NCI-H524 (cell line): ENCODE measurements at places on chromosomes 3 and 15.

DNA sequence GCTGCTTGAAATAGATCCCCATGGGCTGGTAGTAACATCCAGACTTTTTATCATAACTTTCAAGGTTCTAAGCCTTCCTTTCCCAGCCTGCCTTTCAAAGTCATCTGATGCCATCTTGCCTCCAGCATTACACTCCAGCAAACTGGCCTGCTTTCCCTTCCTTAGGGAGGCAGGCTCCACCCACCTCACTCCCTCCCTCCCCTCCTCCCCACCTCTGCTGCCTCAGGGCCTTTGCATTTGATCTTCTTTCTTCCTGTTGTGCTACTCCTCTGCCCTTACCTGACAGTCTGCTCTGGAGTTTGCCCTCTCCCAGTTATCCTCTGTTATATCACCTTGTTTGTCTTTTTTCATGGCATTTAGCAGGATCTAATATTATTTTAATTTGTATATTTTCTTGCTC is 319.5 kb downstream of the KCNH8 start:
- DNase-seq = no peak

DNA sequence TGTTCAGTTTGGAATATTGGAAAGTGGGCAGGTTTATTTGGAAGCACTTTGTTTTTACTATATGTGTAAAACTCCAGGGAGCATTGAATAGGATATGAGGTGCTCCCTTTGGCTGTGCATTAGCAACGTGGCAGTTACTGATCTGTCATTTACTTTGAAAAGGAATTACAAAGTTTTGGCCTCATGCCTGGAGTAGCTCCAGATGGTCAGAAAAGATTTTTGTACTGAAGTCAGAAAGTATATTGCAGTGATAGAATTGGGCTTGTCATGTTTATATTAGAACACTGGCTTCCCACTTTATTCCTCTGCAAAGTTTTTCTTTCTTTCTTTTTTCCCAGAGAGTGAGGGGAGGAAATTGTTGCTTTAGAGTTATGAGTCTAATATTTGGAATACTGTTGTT is 26.1 kb downstream of the FNDC3B start:
- peak; percentile 29 for DNase-seq

GRCh38 chr3:45064512-45065372 is 38.6 kb downstream of the CLEC3B start:
- no peak for DNase-seq

- DNase-seq = no peak
These were observed 941 bp downstream of the ZBED2 start for GRCh38 chr3:111594205-111594604.

DNA sequence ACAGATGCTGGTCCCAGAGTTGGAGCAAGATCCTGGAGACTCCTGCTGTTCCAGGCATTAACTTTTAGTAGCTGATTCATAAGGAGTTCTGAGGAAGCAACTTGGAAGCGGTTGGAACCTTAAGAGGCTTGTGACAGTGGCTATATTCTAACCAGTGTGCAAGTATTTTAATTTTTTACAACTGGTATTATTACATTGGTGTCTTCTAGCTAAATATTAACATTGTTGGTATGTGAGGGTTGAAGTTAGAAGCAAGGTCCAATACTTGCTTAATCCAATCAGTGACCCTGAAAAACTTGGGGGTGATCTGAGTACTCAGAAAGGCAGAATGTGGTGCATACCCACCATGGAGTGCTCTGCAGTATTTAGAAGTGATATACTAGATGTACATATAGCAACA is 1.5 kb upstream of the OR4F15 start:
- DNase-seq = no peak

DNA sequence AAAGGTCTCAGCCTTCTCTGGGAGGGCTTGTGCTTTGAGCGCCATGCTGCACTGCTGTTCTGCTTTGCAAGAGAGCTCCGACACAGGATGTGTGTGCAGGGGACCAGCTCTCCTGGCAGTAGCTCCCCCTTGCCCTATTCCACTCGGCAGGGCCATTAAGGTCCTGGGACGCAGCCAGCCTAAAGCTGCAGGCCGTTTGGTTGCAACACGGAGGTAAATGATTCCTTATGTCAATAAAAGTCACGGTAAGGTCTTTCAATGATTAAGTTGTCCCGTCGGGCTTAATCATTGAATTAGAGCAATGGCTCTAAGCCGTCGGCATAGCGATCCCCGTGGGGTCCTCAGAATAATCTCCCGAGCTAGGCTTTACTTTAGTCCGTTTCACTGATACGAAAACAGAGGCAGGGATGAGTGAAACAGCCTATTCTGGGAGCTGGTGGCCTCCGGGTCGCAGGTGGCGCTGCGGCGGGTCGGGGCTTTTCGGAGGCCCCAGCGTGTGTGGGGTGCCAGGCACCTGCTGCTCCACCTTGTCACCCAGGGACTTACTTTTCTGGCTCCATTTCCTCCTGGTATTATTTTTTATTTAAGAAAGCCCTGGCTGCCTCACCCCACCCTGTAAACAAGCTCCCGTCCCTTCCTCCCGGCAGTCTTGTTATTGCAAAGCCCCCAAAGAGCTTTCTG is 525.2 kb downstream of the OCA2 start:
- DNase-seq = no peak

GRCh38 chr3:133992381-133992780 is 37.3 kb downstream of the SLCO2A1 start:
- peak; percentile 11 for DNase-seq

DNA sequence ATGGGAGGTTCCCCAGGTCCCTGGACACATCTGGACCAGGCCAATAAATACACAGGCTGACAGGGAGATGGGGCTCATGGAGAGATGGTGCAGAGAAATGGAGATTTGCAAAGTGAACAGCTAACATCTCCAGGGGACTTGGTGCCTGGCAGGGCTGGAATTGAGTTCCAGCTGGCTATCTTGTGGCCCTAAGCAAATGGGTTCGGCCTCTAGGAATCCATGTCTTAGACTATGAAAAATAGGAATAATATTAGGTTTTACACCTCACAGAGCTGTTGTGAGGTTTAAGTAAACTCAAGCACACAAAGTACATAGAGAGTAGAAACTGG is 82.9 kb upstream of the SPATA12 start:
- no peak for DNase-seq

GRCh38 chr3:5143464-5143863 is 21.4 kb downstream of the ARL8B start:
- DNase-seq = no peak

GRCh38 chr3:78633626-78634025 is 1134.2 kb downstream of the ROBO1 start:
- DNase-seq = no peak

- DNase-seq = no peak
These were observed 104.1 kb downstream of the STT3B start for GRCh38 chr3:31636694-31637442.

DNA sequence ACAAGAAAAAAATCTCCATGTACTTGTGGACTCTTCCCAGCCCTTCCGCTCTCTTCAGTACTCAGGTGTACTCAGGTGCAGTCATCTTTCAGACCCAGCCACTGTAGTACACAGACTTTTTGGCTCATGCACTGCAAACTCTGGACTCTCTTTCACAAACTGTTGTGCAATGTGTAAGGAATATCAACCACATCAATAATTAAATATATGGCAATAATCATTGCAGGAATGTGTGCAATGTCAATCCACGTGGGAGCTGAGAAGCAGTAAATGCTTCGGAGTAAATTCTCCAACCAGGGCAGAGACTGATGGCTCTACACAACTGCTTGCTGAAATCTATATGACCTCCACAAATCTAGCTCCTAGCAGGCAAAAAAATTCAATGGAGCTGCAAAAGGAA is 287.3 kb upstream of the COL8A1 start:
- DNase-seq = no peak

- DNase-seq = no peak
These were observed 67.6 kb downstream of the ABTB1 start for GRCh38 chr3:127740136-127740915.

GRCh38 chr3:77933926-77934325 is 894.0 kb downstream of the ROBO2 start:
- DNase-seq = no peak

GRCh38 chr3:129536804-129537203 is 6.2 kb upstream of the H1-8 start:
- no peak for DNase-seq

- no peak for DNase-seq
These were observed 24.0 kb downstream of the EFCC1 start for GRCh38 chr3:129025108-129025507.

GRCh38 chr15:74252721-74253120 is 16.6 kb downstream of the CCDC33 start:
- no peak for DNase-seq

DNA sequence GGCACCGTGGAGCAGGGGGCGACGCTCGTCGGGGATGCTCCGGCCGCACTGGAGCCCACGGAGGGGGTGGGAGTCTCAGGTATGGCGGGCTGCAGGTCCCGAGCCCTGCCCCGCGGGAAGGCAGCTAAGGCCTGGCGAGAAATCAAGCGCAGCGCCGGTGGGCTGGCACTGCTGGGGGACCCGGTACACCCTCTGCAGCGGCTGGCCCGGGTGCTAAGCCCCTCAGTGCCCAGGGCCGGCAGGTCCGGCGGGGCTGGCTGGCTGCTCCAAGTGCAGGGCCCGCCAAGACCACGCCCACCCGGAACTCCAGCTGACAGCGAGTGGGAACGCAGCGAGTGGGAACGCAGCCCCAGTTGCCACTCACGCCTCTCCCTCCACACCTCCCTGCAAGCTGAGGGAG is 676.4 kb downstream of the SI start:
- DNase-seq = no peak

DNA sequence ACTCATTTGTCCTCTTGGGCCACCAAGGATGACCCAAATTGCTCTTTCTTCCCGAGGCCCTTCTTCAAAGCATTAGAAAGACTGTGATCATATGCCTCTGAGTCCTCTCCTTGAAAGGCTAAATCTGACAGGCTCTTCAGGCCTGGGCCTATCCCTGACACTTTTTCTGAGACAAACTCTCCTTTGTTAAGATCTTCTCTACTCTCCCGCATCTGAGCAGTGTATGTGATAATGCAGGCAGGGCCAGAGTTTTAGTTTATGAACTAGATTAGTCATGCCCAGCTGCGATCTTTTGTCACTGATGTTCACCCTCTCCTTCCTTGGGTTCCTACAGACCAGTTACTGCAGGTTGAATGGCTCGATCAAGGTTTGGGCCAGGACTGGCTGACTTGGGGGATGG is 39.2 kb downstream of the MASP1 start:
- no peak for DNase-seq

GRCh38 chr15:66617137-66618090 is 51.6 kb upstream of the LCTL start:
- DNase-seq = no peak

GRCh38 chr3:61460636-61461035 is 100.7 kb upstream of the PTPRG start:
- no peak for DNase-seq

- peak; percentile 88 for DNase-seq
These were observed 7.1 kb upstream of the TTC14 start for GRCh38 chr3:180594631-180595558.

- no peak for DNase-seq
These were observed 45.9 kb upstream of the SLC22A13 start for GRCh38 chr3:38219609-38220197.

GRCh38 chr3:70090322-70090913 is 90.9 kb downstream of the SAMMSON start:
- no peak for DNase-seq

GRCh38 chr3:11238060-11238459 is 34.1 kb upstream of the ATG7 start:
- DNase-seq = no peak

DNA sequence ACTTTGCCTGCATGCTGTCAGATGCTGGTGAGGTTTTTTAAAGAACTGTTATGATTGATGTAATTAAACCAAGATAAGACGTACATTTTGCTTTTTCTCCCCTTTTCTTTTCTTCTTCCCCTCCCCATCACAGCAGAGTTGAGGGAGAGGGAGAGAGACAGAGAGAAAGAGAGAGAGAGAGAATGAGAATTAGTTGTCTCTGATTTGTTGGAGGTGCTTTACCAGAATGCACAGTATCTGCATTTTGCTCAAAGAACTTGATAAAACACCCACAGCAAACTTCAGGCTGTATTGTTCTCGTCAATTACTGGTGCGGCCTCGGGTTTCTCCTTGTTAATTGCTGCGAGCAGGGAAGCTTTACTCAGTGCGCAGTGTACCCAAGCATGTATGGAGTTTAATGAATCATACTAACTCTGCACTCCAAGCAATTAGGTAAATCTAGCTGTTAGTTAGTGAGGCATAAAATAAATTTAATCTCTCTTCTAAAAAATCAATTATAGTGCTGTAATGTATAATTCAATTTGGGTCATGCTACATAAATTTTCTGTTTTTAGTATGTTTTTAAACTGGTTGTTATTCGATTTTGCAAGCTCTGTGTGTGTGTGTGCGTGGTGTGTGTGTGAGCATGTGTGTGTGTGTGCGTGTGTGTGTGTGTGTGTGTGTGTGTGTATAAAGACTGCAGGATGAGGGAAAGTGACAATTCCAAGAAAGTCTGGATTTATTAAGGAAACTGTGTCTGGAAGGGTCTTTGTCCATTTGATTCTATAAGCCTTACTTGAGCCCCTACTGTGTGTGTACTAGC is 273.4 kb downstream of the TLE3 start:
- no peak for DNase-seq

DNA sequence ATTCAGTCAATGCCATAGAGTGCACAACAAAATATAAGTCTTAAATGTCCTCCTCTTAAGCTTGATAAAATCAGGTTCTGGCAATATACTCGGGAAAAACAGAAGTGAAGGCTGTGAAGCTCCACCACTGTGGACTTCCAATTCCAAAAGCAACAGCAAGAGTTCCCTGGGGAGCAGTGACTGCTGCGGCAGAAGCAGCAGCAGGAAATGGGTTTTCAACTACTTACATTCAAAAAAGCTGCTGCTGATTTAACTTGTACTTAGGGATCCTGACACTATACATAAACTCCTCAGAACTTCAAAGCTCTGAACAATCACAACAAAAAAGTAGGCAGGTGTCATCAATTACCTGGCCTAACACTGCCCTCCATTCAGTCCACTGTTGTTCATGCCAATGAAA is 4.7 kb downstream of the CEP152 start:
- no peak for DNase-seq

- DNase-seq = no peak
These were observed 16.8 kb downstream of the SPTSSB start for GRCh38 chr3:161354554-161354953.

DNA sequence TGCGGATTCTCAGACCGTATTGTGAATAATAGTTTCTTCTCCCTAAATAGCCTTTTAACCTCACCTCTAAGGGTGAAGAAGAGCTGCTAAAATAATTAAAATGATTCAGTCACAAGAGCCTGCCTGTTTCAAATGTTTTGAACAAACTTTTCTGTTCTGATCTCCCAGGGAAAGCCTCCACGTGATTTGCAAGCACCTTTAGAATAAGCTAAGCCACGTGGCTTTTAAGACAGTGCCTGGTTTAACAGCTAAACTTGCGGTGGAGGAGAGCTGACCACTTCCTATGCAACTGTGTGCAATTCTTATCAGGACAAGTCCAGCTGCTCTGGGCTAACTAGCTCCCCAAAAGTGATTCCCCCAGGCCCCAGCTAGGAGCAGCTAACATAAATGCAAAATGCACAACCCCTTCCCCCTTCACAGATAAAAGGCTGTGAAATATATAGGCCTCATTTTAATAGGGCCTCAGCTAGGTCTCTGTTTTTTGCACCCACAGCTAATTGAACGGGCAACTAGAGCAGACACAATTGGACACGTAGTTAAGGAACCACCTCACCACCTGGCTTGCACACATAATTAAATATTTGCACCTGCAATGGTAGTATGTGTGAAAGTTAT is 401.2 kb upstream of the NR2F2 start:
- DNase-seq = no peak

GRCh38 chr3:155252535-155252934 is 40.9 kb downstream of the STRIT1 start:
- DNase-seq = no peak
